ENCODE measurements at places on chromosomes 2 and 18.

- DNase-seq: peak; percentile 74
Measured at GRCh38 chr2:240143801-240144648, 3.6 kb upstream of the OTOS start.

GRCh38 chr18:79258447-79258846 lies 137.3 kb upstream of the NFATC1 start:
- DNase-seq: no peak

DNA sequence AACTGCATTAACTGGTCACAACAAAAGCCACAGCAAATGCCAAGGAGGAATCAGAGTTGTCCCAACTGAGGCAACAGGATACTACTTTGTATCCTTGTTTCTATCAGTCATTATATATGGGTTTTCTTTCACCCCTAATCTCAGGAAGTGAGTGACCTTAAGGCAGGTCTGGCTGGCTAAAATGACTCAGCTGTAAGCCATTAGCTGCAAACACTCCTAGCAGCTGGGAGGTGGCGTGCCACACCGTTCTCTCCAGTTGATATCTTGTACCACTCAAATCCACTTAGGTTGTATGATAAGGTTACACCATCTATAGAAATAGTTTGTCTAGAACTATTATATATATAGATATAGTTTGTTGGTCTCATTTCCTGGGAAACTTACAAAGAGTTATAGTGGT lies 171.1 kb upstream of the MC4R start:
- DNase-seq: no peak

- DNase-seq: no peak
Measured at GRCh38 chr2:98793275-98793674, 62.3 kb upstream of the MGAT4A start.

DNA sequence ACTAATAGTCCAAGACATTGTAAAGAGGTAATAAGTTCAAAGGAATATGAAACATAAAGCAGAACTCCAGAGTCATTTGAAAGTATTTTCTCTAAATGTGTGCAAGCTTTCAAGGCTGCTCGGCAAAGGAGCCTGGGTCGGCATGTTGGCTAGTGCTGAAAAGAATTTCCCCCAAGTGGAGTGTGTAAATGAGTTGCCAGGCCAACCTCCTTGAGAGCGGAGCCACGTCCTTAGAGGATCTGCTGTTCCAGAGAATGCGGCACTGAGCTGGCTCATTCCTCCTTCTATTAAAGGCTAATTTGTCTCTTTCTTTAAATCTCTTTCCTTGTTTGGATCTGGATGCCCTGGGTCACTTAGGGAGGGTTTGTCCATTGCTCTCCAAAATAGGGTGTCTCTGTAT lies 127.5 kb downstream of the RDH14 start:
- no peak for DNase-seq

GRCh38 chr18:41150316-41150715 lies 804.7 kb upstream of the PIK3C3 start:
- DNase-seq: no peak

GRCh38 chr2:120604767-120605166 lies 130.9 kb upstream of the GLI2 start:
- DNase-seq: no peak

DNA sequence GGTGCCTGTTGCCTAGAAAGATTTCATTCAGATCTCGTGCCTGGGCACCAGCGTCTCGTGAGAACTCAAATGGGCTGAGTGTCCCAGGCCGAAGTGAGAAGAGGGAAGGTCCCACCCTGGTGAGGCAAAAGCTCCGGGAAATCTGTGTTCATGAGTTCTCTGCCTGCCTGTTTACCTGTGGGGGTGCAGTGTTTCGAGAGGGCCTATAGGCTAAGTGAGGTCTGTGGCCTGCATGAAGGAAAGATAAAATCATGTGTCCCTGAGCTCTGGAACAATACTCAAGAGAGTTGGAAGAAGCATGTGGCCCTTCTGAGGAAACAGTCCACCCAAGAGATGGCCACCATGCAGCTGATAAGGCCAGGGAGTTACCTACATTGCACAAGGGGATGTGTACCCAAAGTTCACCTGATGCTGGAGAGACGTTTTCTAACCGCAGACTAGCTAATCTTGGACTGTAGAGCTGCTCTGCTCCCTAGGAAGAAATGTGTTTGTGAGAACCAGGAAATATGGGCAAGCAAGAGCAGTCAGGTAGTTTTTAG lies 63.5 kb upstream of the ST3GAL5 start:
- DNase-seq: no peak

- DNase-seq: no peak
Measured at GRCh38 chr2:144445196-144445595, 74.7 kb downstream of the ZEB2 start.

GRCh38 chr2:63661076-63661475 lies 72.3 kb downstream of the MDH1 start:
- no peak for DNase-seq

GRCh38 chr2:48569433-48569832 lies 39.5 kb downstream of the STON1 start:
- no peak for DNase-seq

DNA sequence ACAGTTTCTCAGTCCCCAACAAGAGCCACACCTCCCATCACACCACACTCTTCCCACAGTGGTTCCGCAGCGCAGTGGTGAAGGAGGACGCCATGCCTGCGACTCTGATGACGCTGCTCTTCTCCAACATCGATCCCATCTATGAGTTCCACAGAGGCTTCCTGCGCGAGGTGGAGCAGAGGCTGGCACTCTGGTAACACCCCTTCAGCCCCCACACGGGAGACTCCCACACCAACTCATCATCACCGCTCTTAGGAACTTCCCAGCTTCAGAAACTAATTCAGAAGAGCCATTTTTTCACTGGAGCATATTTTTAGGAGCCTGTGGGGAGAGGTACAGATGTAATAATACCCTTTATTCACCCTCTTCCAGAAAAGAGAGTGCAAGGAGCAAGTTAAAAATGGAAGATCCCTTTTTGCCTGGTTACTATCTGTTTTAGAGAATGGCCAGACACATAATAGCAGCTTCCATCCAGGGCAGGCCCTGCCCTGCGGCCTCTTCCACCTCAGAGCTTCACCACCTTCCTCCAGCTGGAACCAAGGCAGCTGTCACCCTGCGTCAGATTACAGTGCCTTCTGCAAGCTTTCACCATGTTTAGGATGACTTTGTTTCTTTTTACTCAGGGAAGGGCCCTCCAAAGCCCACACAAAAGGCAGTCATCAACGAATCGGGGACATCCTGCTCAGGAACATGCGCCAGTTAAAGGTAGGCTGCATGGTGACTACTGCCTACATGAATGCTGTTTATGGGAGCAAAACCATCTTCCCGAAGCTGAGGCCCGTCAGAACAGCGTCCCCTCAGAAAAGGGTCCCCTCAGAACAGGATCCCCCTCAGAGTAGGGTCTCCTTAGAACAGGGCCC lies 44.9 kb downstream of the STK25 start:
- no peak for DNase-seq

GRCh38 chr2:184727813-184728212 lies 129.5 kb downstream of the ZNF804A start:
- DNase-seq: no peak

DNA sequence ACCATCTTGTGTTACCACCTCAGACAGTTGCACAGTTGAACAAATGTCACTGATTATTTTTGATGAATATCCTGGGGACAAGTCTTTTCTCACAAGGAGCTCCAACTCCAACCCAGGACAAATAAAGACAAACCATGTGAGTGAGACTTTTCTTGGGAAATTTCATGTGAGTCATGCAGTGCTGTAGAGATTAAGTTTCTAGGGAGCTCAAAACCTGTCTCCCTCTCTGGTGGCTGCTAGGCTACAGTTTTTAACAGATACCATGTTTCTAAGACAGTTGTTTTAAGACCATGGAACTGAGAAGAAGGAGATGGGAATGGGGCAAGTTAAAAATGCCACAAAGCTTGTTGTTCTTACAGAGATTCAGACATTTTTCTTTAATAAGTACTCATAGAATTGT lies 255.5 kb downstream of the RIT2 start:
- no peak for DNase-seq

GRCh38 chr18:22005191-22005841 lies 164.1 kb upstream of the GATA6 start:
- DNase-seq: no peak
